SJSA1 (cell line): ENCODE measurements at places on chromosomes 3 and 15. TPM values are rescaled to one million over a fixed set of nuclear protein-coding genes. Genes with fewer than 3 reads are reported as not detected.

The STRC gene
- total RNA-seq, result not detected in 2 replicates

The CPNE9 gene
- total RNA-seq, result not detected in 2 replicates

The SPATA12 gene
- total RNA-seq, result not detected in 2 replicates

The VWA5B2 gene
- total RNA-seq, result not detected in 2 replicates

The CCDC13 gene
- total RNA-seq, result 0.39 and 1.0 TPM in 2 replicates

The ATP8B4 gene
- total RNA-seq, result 0.16 TPM in 1 of 2 replicates, not detected in the other

The CASR gene
- not detected in 2 replicates for total RNA-seq

The RGMA gene
- total RNA-seq, result 3.6 and 4.0 TPM in 2 replicates

The CSPG4 gene
- 0.32 and 0.41 TPM in 2 replicates for total RNA-seq

The TEX55 gene
- not detected in 2 replicates for total RNA-seq

The HGD gene
- total RNA-seq, result not detected in 2 replicates

The GOLGA6L6 gene
- not detected in 2 replicates for total RNA-seq

The KCNAB1 gene
- 1.6 TPM in 1 of 2 replicates, not detected in the other for total RNA-seq

The RARB gene
- total RNA-seq, result 11.7 and 17.9 TPM in 2 replicates

The KBTBD13 gene
- total RNA-seq, result not detected in 2 replicates

The SLC35A5 gene
- 45.7 and 46.5 TPM in 2 replicates for total RNA-seq

The SPESP1 gene
- total RNA-seq, result not detected in 2 replicates

The C3orf20 gene
- total RNA-seq, result not detected in 2 replicates

The TTBK2 gene
- 5.9 and 12.4 TPM in 2 replicates for total RNA-seq

The SLC24A5 gene
- not detected in 2 replicates for total RNA-seq

The SH3GL3 gene
- total RNA-seq, result 0.60 and 0.66 TPM in 2 replicates

The APBA2 gene
- total RNA-seq, result 51.9 and 53.3 TPM in 2 replicates

The CSK gene
- 14.8 and 19.2 TPM in 2 replicates for total RNA-seq

The CEMIP gene
- 0.03 TPM in 1 of 2 replicates, not detected in the other for total RNA-seq

The ZIC4 gene
- 1.5 TPM in 1 of 2 replicates, not detected in the other for total RNA-seq

The EFCC1 gene
- total RNA-seq, result 1.5 and 2.8 TPM in 2 replicates

The AMIGO3 gene
- 4.0 and 4.3 TPM in 2 replicates for total RNA-seq
